ENCODE measurements at places on chromosomes 7 and 10.

DNA sequence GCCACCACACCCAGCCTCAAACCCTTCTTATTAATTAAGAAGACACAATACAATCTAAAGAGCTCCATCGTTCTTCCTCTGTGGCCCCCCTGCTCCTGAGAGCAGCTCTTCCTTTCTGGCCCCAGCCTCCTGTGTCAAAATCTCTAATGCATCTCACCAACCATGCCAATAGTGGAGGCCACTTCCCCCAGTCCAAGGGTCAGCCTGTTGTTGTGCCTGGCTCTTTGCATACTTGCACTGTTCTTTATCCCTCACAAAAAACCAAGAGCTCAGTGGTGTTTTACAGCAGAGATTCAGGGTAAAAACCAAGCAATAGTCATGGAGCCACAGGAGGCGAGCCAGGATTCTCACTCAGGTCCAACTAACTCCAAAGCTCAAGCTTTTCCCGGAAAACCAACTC is 190.2 kb downstream of the GFRA1 start:
- DNase-seq: no peak

DNA sequence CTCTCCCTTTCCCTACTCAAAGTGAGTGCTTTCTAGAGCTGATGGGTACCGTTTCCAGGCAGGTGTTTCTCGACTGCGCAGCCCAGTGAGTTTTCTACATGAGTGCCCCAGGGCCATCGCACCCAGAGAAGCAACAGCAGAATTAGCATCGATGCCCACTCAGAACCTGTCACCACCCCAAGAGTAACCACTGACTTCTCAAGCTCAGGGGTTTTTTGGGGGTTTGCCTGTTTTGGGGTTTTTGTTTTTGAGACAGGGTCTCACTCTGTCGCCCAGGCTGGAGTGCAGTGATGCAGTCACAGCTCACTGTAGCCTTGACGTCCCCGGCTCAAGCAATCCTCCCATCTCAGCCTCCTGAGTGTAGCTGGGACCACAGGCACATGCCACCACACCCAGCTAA is 25.7 kb downstream of the SNX8 start:
- DNase-seq: no peak

DNA sequence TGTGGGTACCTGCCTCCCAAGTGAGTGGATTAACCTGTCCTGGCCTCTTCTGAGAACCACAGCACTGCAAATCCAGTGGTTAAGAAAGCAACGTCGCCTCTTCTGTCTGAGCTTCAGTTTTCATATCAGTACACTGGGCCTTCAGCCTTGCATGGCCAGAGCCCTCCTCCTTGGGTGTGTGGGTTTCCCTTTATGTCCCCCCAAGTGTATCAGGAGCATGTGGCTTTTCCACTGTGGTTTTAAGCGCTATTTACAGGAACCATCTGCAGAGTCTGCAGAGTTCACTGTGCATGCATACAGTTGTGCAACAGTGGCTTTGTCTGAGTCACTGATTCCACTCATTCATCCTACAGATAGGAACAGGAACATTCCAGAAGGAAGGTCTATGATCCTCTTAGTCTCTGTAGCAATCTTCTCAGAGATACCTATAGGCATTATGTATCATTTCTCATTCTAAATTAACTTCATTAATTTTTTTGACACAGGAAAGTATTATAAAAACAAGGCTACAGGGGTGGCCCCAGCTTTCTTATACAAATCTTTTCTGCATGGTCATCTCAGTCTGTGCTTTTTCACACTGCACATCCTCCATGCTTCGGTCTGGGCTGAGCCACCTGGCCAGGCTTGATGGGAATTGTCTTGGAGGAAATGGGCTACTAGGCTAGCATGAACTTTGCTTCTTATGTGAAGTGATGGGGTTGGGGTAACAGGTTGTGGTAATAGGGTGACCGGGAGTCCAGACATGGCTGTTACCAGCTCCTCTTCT is 17.1 kb downstream of the MBL2 start:
- no peak for DNase-seq

DNA sequence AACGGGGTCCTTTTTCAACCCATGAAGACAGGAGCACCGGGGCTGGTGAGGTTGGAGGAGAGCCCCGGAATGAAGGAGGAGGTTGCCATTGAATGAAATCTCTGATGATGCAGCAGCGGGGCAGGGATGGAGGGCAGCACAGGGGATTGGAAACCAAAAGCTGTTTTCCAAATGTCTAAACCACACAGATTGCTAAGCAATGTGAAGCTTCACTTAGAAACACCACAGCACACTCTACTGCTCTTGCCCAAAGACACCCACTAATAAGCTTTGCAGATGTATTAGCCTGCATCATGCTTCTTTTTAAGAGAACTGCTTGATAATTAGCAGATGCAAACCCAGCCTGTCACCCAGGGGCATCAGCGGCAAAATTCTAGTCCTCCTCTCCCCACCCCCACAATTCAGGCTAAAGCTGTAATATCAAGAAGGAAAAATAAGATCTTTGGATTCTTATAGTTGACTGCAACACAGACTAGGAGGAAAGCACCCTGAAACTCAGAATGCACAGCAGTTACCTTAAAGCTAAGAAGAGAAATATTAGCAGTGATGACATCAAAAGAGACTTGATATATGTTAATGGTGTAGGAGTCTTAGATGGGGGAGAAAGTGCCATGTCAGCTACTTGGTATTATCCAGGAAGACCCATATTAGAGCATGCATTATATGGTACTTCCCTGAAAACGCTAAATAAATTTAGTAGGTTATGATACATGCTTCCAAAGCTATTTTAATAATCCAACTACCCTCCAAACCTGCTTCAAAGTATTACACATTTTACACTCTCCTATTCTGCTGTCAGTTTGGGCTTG is 666.7 kb downstream of the KCNMA1 start:
- DNase-seq: no peak

- DNase-seq: no peak
These were observed 259.9 kb downstream of the CACNA2D1 start for GRCh38 chr7:82183634-82184033.

DNA sequence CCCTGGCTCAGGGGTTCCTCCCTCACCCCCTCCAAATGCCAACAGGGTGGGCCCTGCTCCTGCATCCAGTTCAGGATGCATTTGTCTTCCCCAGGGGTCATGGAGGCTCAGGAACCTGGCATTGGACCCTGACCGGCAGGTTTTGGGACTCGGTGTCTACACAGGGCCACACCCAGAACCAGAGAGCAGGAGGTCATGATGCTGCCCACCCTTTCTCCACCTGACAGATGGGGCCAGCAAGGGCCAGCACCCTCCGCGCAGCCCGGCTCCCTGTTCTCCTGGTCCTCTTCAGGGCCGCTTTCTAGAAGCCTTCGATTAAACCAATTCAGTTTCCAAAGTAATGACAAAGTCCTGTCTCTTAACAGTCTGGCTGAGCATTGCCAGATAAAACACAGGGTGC is 50.2 kb downstream of the CAMK2B start:
- no peak for DNase-seq

- DNase-seq: no peak
These were observed 83.0 kb upstream of the ADRB1 start for GRCh38 chr10:113960617-113961181.

- no peak for DNase-seq
These were observed 176.9 kb downstream of the TCERG1L start for GRCh38 chr10:131134651-131135050.

- DNase-seq: no peak
These were observed 143.8 kb downstream of the AVL9 start for GRCh38 chr7:32639122-32639521.

- DNase-seq: no peak
These were observed 96.3 kb upstream of the ARMC3 start for GRCh38 chr10:22831586-22831985.

DNA sequence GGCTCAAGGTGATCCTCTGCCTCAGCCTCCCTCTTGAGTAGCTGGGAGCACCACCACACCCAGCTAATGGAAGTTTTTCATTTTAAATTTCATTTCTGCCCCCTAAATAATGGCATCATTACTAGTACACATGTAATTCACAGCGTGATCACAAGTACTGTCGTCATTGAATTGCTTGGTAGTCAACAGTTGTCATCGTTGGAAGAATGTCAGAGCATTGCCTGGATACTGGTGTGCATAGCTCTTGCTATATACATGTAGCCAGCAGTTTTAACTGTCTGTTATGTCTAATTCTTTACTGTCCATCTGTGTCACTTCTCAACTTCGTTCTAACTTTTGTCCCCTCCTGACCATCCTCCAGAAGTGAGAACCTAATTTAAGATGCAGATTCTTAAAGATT is 62.1 kb downstream of the CRPPA start:
- no peak for DNase-seq

DNA sequence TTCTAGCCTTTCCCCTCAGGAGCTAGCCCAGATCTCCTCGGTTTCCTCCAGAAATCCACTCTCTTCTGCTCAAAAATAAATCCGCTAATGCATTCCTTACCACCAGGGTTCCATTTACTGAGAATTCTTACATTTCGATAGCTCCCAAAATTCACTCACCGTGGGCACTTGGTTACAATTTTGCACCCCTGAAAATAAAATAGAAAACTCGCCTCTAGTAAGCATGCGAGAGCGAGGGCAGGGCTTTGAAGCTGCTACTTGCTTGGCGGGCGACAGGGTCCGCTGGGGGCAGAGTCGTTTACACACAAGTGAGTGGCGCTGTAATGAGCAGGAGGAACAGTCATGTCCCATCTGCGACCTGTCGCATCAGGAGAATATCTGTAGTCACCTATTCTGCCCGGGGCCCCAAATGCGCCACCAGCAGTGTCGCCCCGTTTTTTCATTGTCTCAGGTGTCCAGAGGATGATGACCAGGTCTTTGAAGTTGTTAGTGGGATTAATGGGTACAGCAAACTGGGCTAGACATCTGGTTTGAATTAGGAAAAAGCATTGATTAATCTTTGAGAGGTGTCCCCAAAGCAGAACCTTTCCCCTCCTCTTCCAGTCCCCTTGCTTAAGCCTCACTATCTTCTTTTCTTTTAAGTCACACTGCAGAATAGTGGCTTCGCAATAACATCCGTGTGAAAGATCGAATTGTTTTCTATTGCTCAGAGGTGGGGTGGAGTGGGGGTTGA is 1.2 kb upstream of the MEOX2 start:
- no peak for DNase-seq

- no peak for DNase-seq
These were observed 2.8 kb downstream of the MPP7 start for GRCh38 chr10:28300027-28300426.

GRCh38 chr10:131786756-131787605 is 113.8 kb upstream of the PPP2R2D start:
- DNase-seq: no peak

DNA sequence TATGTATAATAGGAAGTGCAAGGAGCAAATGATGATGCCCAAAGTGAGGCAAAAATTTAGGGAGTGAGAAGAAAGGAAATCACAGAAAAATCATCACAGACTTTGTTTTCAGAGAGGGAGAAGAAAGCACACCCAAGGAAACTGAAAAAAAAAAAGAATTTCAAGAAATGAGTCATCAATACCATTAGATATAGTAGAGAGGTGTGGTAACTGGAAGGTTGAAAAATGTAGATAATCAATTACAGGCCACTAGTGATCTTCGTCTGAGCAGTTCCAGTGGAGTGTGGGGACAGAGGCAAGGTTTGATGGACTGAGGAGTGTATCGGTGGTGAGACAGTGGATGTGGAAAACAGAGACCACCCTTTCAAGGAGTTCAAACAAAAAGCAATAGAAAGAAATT is 31.7 kb downstream of the ASB4 start:
- no peak for DNase-seq

DNA sequence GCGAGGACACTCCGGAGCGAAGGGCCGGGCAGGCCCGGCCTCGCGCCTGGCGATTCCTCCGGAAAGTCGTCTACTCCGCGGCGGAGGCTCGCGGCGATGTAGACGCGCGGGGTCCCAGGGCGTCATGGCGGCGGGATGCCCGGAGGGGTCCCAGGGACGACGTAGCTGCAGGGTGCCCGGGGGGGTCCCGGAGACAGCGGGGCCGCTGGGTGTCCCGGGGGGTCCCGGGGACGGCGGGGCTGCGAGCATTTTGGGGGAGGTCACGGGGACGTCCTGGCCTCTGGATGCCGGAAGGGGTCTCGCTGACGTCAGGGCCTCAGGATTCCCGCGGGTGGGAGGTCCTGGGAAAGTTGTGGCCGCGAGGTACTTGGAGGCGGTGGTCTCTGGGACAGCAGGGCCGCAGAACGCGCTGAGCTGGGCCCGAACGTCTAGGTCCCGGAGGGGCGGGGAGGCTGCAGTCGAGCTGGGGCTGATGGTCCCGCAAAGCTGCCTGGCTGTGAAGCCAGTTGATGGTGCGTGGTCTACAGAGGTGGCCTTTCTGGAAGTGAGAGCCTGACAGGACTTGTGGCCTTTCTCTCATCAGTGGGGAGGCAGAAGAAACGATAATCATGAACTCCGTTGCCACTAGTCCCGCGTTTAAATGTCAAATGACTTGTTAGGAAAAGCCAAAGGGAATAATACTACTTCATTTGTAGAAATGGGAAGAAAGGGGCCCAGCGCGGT is 637 bp downstream of the HSPA14 start:
- DNase-seq: no peak

DNA sequence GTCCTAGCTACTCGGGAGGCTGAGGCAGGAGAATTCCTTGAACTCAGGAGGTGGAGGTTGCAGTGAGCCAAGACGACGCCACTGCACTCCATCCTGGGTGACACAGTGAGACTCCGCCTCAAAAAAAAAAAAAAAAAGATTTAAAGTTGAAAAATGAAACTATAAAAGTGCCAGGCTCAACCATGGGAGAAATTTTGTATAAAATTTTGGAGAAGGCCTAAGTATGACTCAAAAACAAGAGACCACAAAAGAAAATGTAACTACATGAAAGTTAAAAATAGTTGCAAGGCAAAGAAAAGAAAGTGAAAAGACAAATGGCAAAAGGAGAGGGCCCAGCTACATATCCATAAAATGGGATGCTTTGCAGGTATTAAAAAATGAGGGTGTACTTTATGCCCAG is 104.1 kb downstream of the ARHGAP22 start:
- DNase-seq: no peak

GRCh38 chr7:516606-517456 is 2.8 kb downstream of the PDGFA start:
- no peak for DNase-seq

- no peak for DNase-seq
These were observed 47.6 kb upstream of the PPP1R3C start for GRCh38 chr10:91680487-91680886.

DNA sequence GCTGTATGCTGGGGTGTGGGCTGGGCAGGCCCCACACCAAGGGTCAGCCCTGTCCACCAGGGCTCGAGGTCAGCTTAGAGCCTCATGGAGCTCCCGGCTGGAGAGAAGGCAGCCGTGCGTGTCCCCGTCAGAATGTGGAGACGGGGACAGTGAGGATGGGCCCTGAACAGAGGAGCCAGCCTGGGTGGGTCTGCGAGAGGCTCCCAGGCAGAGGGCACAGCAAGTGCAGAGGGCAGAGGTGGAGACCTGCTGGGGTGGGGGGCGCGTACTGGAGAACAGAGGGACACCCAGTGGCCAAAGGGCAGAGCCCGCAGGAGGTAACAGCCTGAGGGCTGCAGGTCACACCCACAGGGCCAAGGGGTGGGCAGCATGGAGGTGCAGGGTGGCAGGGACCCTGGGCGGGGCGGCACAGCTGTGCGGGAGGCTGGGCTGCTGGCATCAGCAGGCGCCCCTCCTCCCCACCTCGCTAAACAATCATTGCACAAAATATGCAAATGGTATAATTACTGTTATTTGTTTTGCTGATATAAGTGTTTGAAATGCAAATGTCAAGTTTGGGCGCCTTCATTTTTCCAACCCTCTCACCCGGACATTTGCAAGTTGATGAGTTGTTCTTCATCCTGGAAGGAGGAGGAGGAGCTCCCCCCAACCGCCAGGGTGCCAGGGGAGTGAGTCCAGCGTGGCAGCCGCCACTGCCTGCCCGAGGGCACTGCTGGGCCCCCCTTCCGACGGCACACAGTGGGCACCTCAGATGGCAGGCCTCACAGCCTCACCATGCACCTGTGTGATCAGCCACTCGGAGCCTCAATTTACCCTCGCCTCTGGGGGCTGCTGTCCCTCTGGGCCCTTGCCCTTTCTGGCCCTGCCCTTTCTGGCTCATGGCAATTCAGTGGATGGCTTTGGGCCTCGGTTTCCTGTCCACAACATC is 35.0 kb downstream of the ELFN1 start:
- no peak for DNase-seq

Measured in brain pericyte (primary cell).